ENCODE measurements at places on chromosomes 3 and 15.
A peak's percentile ranks its signal among the peaks of the same experiment; 100 is the strongest.

- no peak for DNase-seq
Observed at GRCh38 chr3:57872606-57873005, 116.5 kb downstream of the SLMAP start.

- DNase-seq = no peak
Observed at GRCh38 chr3:156535162-156535627, 19.7 kb downstream of the SSR3 start.

GRCh38 chr15:65115086-65115485 lies at the start of gene UBAP1L:
TSS of gene UBAP1L (minus strand) at chr15:65115200. CDS start at chr15:65106215, 8,985 bp downstream.
- no peak for DNase-seq

DNA sequence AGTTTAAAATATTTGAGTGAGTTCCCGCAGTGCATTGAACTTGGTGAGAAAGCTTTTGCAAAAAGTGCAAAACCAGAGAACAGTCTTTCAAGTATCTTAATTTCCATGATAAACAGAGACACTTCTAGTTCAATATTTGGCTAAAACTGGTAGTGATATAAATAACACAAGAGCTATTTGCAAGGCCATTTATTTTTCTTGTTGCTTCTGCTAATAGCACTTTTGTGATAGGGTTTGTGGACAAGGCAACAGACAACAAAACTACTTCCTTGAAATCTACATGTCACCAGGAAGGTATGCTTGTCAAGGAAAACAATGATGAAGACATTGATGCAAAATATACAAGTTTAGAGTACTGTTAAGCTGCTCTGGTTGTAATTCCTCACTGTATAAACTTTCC lies 1225.1 kb downstream of the OTOL1 start:
- no peak for DNase-seq

DNA sequence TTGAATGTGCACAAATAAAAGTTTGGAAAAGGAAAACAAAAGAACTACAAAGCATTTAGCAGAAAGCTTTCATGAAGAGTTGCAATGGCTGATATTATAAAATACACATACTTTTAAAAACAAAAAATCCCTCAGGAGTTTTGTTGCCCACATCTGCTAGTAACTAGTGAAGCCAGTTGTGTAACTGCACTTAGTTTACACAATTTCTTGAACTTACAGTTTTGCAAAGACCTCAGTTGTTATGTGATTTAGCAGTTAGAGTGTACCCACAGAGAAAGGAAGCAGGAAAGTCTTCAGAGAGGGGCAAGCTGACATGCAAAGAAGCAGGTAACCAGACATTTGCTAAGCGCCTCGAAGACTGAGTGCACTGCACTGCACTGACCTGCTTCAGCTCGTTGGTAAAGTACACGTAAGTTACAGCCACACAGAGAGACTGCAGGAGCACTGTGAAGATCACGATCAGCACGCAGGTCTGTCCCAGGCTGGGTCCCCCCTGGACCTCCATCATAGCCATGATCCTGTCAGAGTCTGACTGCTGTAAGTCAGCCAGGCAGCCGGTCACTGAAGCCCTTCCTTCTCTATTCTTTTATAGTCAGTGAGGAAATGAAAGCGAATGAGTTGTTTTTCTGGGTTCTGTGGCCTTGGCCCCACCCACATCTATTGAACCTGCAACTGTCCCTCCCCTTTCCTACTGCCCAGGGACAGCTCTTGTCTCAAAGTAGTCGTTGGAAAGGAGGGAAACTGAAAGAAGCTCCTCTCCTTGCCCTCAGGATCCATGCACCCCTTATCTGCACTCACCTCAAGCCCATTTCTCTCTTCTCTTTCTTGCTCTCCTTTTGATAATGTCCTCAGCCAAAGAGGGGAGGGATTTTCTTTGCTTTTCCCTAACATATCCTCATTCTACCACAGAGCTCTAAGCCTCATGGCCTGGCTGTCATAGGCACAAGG lies at the start of gene TNFSF10:
Gene TNFSF10, minus strand, starts transcription at position 560 of the 948 bp plus-strand sequence. Its CDS starts 46 bp downstream, at position 514.
- DNase-seq = peak; percentile 85

GRCh38 chr3:158809642-158810041 lies 7.8 kb downstream of the MFSD1 start:
- peak; percentile 47 for DNase-seq

DNA sequence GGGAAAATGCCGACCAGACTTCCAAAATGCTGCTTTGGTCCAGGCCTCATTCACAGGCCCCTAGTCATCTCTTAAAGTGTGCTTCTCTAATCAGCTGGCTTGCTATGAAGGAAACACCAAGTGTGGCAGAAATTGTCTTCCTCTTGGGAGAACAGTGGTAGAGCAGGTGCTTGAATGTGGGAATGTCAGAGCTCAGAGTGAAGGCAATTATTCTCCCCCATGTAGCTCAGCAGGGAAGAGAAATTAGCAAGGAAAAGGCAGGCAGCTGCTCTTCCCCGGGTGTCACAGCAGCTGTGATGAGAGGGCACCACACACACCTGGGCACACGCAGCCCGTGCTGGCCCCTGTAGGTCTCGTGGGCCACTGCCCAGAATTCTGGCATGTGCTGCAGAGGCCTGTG lies 358.5 kb downstream of the WDR72 start:
- no peak for DNase-seq

DNA sequence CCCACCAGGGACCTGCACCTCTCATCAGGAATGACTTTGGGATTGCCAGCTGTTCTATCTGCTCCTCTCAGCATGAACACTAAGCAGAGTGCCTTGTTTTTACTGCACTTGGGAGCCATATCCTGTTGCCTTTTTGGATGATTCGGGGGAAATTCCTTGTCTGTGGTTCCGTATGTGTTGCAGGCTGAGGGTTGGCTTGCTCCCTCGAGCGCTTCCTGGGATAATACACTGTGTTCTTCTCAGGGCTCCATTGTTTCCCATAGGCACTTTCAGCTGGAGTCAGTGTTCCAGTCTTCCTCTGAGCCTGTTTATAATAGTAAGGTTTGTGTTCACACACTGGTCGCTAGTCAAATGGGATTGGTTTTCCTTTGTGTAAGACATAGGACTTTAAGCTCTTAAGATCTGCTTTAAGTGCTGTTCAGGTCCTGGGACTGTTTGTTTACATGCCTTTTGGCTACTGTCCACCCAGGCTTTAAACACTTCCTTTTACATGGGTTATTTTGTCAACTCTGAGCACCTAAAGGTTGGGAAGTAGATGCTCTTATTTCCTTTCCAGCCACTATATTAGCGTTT lies 23.4 kb downstream of the BOC start:
- DNase-seq = no peak

DNA sequence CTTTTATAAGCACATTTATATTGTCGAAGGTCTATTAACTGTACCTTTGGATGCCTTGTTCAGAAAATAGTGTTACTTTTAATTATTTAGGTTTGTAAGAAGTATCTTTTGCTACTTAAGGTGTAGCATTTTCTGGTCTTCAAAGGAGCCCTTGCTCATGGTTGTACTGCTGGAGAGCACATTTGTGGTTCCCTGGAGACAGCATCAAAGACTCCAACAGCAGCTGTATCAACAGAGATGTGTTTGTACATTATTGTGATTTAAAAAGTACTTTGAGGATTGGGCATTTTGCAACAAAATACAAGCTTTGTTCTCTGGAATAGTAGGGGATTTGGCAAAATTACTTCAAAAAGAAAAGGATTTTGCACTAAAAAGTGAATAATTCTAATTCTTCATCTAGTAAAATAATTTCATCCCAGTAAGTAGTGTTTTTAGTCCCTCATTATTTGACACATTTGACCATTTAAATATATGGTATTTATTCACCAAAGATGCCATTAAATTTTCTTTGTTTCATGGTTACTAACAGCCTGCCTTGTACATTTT lies 16.5 kb downstream of the TBC1D23 start:
- DNase-seq = no peak

- DNase-seq = no peak
Observed at GRCh38 chr3:112888381-112889085, 41.9 kb upstream of the CD200R1L start.

GRCh38 chr3:50171540-50172301 lies 16.6 kb downstream of the SEMA3F start:
- DNase-seq = no peak

DNA sequence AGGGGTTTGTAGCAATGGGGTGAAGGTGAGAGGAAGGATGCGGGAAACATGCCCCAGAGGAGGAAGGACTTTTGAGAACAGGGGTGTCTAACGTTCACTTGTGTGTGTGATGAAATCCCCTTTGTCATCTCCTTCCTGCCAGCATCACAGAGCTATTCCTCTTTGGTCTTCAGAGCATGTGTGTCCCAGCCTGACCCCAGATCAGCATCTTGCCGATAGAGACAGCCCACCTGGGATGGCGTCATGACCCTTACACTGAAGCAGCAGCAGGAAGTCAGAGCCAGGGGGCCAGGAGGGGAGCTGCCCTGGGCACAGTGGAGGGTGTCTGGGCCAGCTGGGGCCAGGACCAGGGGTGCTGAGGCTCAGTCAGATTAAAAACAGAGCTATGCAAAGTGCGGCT lies 29.9 kb upstream of the GRIP2 start:
- DNase-seq = no peak

GRCh38 chr3:71217640-71218222 lies 365.8 kb downstream of the FOXP1 start:
- no peak for DNase-seq

DNA sequence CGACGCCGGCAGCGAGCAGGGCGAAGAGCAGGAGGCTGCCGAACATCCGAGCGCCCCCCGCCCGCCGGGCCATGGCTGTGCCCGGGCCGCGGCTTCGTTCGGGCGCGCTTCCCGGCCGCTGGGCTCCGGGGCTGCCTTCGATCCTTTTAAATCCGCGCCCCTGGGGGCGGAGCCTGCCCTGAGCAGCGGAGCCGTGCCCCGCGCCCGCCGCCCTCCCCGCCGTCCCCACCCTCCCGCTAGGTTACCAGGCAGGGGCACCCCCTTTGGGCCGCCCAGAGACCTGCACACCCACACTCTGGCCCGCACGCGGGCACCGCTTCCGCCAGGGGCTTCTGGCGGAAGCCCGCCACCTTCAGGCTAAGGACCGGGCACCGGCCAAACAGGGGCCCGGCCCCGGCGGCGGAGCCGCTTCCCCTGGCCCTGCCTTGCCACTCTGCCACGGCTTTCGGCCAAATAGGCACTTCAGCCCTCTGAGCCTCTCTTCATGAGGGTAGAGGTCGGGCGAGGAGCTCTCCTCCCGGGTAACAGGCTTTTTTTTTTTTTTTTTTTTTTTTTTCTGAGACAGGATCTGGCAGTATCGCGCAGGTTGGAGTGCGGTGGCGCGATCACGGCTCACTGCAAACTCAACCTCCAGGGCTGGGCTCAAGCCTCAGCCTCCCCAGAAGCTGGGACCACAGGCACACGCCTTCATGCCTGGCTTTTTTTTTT lies at the start of gene NMB:
Gene NMB, minus strand, starts transcription at position 120 of the 708 bp plus-strand sequence. Its CDS starts 47 bp downstream, at position 73.
- peak; percentile 80 for DNase-seq

DNA sequence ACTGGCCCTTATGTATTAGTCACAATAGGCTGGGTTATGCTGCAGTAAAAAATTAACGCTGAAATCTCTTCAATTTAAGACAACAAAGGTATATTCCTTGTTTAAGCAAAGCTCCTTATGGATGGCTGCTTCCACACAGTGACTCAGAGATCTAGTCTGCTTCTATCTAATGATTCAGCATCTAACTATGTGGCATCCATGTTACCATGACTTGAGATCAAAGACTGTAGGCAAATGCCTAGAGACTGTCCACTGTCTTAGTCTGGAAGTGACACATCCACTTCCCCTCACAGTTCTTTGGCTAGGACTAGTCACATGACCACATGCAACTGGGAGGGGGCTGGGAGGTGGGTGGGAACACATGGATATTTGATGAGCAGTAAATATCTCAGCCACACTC lies 61.3 kb upstream of the PSMD6 start:
- DNase-seq = no peak

DNA sequence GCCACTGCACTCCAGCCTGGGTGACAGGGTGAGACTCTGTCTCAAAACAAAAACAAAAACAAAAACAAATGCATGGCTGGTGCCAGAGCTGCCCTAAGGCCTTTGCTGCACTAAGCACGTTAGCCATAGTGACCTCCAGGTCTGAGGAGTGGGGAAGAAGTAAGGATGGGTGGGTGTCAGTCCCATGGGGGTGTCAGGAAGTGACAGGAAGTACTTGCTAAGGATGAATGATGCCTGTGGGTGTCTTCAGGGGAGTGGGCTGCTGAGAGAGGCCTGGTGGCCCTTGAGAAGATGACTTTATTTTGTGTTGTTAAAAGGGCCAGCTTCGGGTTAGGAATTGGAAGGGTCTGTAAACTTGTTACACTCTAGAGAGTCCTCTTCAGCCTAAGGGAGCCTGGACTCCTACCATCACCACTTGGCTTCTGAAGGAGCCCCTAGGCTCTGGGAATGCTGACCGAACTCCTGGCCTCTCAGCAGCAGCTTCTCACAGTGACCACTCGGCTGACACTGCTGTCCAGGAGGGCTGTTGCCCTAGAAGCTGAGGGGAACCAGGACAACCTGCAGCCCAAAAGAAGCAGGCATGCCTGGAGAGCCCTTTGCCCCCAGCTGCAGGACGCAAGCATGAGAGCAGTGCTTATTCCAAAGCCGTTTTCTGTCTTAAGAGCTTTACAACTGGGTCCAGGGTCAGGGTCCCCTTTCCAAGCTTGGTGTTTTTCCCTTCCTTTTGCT lies 116.4 kb downstream of the MYLK start:
- no peak for DNase-seq

DNA sequence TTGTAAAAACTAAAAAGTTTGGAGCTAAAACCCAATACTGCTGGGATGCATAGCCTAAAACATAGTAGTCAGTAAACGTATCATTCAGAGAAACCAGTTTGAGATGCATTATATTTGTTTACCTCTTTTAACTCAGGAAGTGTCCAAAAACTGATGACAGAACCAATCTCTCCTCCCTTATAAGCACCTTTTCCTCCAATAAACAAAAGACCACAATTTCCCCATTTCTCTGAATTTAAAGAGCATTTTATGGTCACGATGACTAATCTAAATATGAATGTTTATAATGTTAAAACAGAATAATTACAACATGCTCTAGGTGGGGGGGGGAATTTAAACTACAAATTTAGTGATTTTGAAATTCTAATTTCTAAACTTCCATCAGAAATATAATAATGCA lies 58.5 kb downstream of the CEP63 start:
- DNase-seq = no peak

- DNase-seq = no peak
Observed at GRCh38 chr15:56887782-56888438, 30.5 kb upstream of the TCF12 start.

- DNase-seq = no peak
Observed at GRCh38 chr3:108412121-108412750, 98.2 kb downstream of the MYH15 start.

GRCh38 chr3:196666001-196666867 lies 26.7 kb downstream of the NRROS start:
- DNase-seq = no peak

- no peak for DNase-seq
Observed at GRCh38 chr15:79064496-79064895, 26.1 kb downstream of the RASGRF1 start.

DNA sequence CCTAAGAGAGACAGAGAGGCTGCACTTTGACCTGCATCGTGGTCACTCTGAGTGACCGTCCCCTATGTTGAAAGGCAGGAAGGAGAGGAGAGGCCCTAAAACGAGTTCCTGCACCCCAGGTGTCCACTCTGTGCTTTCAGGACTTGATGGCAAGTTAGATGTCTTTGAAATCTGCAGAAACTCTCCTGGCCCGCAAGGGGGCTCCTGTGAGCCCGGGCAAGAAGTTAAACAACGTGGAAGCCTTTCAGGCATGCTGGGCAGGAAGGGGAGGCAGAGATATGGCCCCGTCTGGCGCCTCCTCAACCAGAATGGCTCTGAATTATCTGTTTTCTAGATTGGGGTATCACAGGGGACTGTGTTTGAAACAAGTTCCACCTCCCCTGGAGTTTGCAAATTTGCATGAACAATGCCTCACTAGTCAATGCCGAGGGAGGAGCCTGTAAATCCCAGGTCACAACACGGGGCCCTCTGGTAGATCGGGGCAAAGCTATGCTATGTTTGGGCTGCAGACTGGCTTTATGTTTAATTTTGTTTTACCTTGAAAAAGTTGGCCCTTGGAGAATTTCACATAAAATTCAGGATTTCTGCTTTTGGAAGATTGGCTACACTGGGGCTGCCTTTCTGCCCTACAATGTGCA lies 9.8 kb downstream of the CTXND1 start:
- DNase-seq = no peak

All from activated CD4-positive, alpha-beta T cell treated with anti-CD3 and anti-CD28 coated beads, Interleukin-2, amount 10 ng/mL, durations not matched to agents 7 days and 5 days (primary cell).